Right renal cortex interstitium (tissue), 3 donors: ENCODE measurements at places on chromosomes 13 and 19. TPM values are rescaled to one million over a fixed set of nuclear protein-coding genes. Genes with fewer than 3 reads are reported as not detected.

Gene ACTMAP
- polyA plus RNA-seq: 13.6 TPM

Gene C19orf67
- 0.08 TPM for polyA plus RNA-seq

GRCh38 chr13:83223546-83223945, 658.7 kb downstream of the SLITRK1 start:
- no peak for DNase-seq

DNA sequence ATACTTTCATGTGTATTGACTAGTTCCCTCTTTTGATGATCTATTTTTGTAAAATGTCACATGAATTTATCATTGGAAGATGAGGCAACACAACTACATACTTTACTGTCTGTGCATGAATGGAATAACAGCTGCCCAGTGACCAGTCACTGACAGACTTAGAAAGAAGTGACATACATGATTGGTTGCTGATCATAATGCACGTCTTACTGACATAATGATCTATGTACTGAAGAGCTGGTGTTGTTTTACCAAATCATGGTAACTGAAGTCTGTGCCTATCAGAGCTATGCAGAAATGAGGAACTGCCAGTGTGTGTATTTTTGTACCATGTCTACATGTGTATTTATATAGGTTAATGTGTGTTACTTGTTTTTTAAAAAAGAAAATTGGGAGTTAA, 26.5 kb downstream of the GPR18 start:
- DNase-seq: no peak

DNA sequence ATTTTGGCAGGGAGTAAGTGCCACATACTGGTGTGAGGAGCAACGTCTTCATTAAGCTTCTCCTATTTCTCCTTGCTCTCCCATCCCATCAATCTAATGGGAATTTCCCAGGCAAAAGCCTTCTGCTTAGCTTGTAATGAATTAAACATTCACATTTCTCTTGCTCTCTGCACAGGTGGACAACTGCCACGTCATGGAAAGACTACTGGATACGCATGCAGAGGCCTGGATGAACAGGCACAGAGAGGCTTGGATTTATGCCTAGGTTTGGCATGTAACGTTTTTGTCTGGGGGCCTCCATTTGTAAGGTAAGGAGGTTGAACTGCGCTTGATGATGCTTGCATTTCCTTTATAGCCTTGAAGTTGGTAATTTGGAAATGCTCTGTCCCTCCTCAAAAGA, 374.8 kb downstream of the KLF12 start:
- no peak for DNase-seq

- no peak for DNase-seq
Measured at GRCh38 chr13:74770361-74770760, 636.2 kb upstream of the KLF12 start.
